T-helper 17 cell (primary cell): ENCODE measurements at places on chromosomes 3 and 15.
A peak's percentile ranks its signal among the peaks of the same experiment; 100 is the strongest.

GRCh38 chr3:4497843-4498324 lies 4.7 kb downstream of the ITPR1 start:
- peak overlapping the region; percentile 71 for H3K27ac ChIP-seq
- no peak for DNase-seq
- peaks cover 5% of the 10 kb centered on the region for H3K36me3 ChIP-seq
- H3K27me3 ChIP-seq, result no peaks in the 10 kb centered on the region
- no peak overlapping the region for H3K4me3 ChIP-seq

- no peaks in the 10 kb centered on the region for H3K36me3 ChIP-seq
- H3K4me1 ChIP-seq, result peaks cover 2% of the 10 kb centered on the region
- no peak for DNase-seq
- no peak overlapping the region for H3K4me3 ChIP-seq
- no peak overlapping the region for H3K27ac ChIP-seq
- peaks cover 19% of the 10 kb centered on the region for H3K27me3 ChIP-seq
These were observed 36.7 kb upstream of the CTDSPL start for GRCh38 chr3:37824954-37825328.

DNA sequence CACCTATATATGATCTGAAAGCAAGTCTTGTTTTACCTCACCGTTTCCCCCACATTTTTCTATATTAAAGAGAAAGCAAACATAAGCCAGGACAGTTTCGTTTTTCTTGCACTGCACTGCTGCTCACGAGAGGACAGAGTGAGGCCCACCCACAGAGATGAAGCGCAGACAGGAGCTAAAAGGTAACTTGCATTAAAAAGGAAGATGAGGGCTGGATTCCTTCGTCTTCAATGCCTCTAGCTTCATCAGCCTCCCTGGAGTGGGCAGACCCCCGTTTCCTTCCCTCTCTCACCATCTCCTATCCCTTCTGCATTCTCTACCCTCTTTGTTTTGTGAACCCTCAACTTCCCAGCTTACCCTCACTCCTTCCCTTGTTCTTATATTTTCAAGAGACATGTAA lies 18.9 kb downstream of the SUMF1 start:
- H3K27ac ChIP-seq, result peak overlapping the region; percentile 43
- DNase-seq, result no peak
- peaks cover 19% of the 10 kb centered on the region for H3K36me3 ChIP-seq
- H3K4me1 ChIP-seq, result peaks cover 10% of the 10 kb centered on the region
- no peaks in the 10 kb centered on the region for H3K27me3 ChIP-seq
- H3K4me3 ChIP-seq, result no peak overlapping the region

DNA sequence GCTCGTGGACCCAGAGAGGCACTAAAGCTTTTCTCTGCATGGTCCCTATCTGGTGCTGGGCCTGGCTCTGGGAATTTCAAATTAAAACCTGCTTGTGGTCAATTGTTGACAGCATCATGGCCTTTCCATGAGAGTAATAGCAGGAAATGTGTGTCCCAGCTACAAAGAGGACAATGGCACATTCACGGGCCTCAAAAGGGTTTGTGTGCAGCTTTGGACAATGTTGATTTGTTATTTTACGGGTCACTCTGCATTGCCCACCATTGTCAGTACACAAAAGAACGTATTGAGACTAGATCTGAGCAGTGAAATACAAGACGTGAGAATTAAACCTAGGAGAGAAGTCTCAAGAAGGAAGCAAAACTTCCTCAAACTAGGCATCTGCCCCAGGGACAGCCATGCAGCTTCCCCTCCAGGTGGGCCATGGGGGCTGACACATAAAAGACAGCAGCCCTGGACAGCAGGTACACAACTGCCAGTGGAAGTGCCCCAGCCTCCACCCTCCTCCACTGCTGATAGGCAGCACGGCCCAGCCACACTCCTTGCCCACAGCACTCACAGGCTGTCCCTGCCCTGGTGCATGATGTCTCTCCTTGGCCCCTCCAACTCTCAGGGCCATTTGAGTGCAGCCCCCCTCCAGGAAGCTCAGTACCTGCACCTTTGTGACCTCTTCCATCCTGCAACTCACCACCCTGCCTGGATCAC lies 15.9 kb upstream of the LTF start:
- no peak for DNase-seq
- H3K36me3 ChIP-seq, result peaks cover 5% of the 10 kb centered on the region
- no peak overlapping the region for H3K27ac ChIP-seq
- peaks cover 56% of the 10 kb centered on the region for H3K27me3 ChIP-seq

DNA sequence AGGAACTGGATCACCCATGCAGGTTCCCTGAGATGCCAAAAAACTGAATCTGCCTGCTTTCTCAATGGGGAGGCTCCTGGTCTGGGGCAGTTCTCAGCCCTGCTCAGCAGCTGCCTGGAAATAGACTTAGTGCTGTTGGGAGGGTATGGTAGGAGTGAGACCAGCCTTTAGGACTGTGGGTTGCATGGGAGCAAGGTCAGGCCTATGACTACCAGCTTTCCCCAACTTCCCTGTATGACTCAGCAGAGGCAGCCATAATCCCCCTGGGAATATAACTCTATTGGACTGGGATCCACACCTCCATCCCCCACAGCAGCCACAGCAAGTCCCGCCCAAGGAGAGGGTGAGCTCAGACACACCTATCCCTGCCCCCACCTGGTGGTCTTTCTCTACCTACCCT lies 87.0 kb downstream of the CFAP44 start:
- H3K36me3 ChIP-seq, result no peaks in the 10 kb centered on the region
- H3K27me3 ChIP-seq, result no peaks in the 10 kb centered on the region
- H3K4me3 ChIP-seq, result no peak overlapping the region
- DNase-seq, result no peak

DNA sequence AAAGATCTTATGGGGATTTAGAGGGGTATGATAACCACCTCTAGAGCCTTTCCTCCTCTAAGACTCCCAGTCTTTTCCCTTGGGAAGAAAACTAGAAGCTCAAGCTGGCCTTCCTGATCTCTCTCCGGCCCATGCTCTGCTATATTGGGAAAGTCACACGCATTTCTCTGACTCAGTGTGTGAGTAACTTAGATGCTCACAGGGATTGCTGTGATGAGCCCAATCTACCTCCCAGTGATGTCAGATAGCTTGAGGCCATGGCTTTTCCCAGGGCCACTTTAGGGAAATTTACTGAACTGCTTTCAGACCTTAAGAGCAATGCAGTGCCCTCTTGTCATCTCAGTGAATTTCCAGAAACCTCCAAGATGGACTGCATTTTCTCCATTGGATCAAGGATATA lies 8.6 kb upstream of the ST8SIA2 start:
- peaks cover 79% of the 10 kb centered on the region for H3K27me3 ChIP-seq
- no peak for DNase-seq
- H3K27ac ChIP-seq, result no peak overlapping the region

DNA sequence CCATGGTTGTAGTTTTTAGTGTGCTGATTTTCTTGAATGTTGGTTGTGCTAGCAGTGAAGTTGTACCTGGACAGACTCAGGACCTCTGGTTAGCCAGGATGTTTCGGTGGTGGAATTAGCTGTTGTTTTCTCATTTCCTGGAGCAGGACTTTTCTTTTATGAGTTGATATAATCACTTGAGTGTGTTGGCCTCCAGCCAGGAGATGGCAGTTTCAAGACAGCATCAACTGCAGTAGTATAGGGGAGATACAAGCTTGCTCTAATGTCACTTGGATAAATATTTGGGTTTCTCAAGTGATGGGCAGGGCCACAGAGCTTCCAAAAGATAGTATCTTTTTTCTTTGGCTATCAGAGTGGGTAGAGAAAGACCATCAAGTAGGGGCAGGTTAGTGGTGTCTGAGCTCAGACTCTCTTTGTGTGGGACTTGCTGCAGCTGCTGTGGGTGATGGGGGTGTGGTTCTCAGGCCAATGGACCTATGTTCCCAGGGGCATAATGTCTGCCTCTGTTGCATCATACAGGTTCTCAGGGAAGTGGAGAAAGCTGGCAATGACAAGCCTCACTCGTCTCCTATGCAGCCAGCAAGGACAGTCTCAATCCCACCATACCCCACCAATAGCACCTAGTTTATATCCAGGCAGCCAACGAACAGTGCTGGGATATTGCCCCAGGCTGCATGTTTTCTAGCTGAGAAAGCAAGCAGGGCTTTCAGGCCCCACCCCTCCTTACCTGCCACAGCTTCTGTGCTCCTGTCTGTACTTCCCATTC lies 14.6 kb upstream of the OR5K2 start:
- no peak overlapping the region for H3K27ac ChIP-seq
- no peaks in the 10 kb centered on the region for H3K4me1 ChIP-seq
- H3K27me3 ChIP-seq, result no peaks in the 10 kb centered on the region
- no peak for DNase-seq
- H3K4me3 ChIP-seq, result no peak overlapping the region

DNA sequence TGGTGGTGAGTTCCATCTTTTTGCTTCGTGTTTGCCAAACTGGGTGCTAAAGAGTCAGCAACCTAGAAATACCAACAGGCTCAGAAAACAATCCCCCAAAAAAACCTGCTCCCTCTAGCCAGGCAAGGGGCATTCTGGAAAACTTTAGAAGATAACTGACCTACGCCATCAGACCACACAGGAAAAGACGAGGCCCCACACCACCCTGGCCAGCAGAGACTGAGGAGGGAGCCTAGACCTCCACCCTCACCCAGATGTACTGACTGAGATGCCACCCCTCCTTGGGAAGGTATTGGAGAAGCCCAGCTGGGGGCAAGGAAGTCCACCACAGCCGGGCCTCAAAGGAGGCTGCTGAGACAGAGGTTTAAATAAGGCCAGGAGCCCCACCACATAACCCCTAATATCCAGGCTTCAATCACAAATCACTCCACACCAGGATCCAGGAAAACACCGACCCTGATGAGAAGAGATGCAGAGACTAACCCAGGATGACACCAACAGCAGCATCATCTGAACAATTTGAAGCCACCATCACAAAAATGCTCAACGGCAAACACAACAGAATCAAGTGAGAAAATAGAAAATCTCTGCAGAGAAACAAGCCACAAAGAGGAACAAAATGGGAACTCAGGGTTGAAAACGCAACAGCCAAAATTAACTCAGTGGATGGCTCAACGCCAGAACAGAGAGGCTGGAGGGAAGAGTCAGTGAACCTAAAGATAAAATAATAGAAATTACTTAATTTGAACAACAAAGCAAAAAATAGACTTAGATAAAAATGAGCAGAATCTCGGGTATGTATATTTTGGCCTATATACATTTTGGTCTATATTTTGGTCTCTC lies 61.0 kb downstream of the TPRA1 start:
- H3K4me3 ChIP-seq, result no peak overlapping the region
- H3K27me3 ChIP-seq, result peaks cover 43% of the 10 kb centered on the region
- H3K27ac ChIP-seq, result no peak overlapping the region
- DNase-seq, result no peak
- H3K36me3 ChIP-seq, result peaks cover 2% of the 10 kb centered on the region

DNA sequence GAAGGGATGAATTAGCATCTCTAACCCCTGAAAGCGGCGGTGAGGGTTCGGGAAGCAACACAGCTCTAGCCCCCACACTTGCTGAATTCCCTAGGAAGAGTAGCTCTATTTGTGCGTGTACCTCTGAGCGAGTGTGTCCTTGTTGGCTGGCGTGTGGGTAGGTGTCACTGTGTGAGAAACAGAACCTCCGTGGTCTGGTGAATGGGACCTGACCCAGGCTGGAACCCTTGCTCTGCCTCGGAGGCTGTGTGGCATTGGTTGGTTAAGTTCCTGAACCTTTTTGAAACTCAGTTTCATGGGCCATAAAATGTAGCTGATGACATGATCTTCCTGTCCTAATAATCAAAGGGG lies 414 bp upstream of the TMEM115 start:
- no peaks in the 10 kb centered on the region for H3K36me3 ChIP-seq
- H3K27me3 ChIP-seq, result no peaks in the 10 kb centered on the region
- DNase-seq, result no peak
- H3K27ac ChIP-seq, result peak overlapping the region; percentile 97
- peaks cover 31% of the 10 kb centered on the region for H3K4me1 ChIP-seq

GRCh38 chr15:98909968-98910885 lies 97.4 kb downstream of the PGPEP1L start:
- H3K27ac ChIP-seq, result no peak overlapping the region
- H3K27me3 ChIP-seq, result no peaks in the 10 kb centered on the region
- no peak overlapping the region for H3K4me3 ChIP-seq
- peaks cover under 1% of the 10 kb centered on the region for H3K4me1 ChIP-seq
- DNase-seq, result no peak
- H3K36me3 ChIP-seq, result peaks cover 3% of the 10 kb centered on the region

GRCh38 chr3:135229018-135229495 lies 434.0 kb downstream of the EPHB1 start:
- peaks cover 2% of the 10 kb centered on the region for H3K36me3 ChIP-seq
- H3K4me1 ChIP-seq, result no peaks in the 10 kb centered on the region
- no peak for DNase-seq
- no peak overlapping the region for H3K27ac ChIP-seq

DNA sequence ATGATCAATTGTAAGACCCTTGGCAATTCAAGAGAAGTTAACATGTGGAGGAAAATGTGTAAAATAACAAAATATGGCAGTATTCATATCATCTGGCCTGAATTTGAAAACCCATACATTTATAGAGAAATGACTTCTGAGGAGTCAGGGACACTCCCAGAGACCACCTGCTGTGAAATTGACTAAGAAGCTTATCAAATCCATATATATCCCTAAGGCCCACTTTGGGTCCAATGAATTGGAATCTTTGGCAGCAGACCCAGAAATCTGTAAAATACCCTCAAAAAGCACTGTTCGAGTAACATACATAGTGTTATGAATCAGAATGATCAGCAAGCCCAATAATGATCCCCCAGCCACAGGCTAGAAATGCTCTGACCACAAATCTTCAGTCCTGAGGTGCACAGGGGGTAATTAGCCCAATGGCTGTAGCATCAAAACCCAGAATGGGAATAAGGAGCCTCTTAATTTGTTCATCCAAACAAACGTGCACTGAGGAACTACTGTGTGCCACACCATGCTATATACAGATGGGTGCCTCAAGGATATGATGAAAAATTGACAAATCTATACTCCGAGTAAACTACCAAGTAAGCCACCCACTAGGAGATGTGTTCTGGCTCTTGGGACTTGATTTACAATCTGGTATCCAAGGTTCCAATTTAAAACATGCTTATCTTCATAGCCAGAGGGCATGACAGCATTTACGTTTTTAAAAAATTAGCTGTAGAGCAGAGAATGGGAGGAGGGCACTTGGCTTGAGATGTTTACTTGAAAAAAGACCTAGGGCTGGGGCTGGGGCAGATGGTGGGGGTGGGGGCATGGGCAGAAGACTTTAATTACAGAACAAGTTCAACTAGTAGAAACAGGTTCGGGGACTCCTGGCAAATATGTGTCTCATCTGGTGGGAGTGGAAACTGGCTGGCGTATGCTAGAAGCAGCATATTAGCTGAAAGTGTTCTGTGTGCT lies 9.1 kb upstream of the ARHGEF3 start:
- peaks cover 50% of the 10 kb centered on the region for H3K4me1 ChIP-seq
- peak overlapping the region; percentile 49 for H3K4me3 ChIP-seq
- no peak for DNase-seq
- peak overlapping the region; percentile 87 for H3K27ac ChIP-seq
